ENCODE measurements at places on chromosomes 5 and 9.

- DNase-seq = no peak
Observed at GRCh38 chr5:17819783-17820182, 185.5 kb downstream of the TAF11L14 start.

- DNase-seq = no peak
Observed at GRCh38 chr5:57311921-57312735, 138.3 kb downstream of the GPBP1 start.

- DNase-seq = peak; percentile 26
Observed at GRCh38 chr9:99299211-99300102, 77.4 kb downstream of the SEC61B start.

DNA sequence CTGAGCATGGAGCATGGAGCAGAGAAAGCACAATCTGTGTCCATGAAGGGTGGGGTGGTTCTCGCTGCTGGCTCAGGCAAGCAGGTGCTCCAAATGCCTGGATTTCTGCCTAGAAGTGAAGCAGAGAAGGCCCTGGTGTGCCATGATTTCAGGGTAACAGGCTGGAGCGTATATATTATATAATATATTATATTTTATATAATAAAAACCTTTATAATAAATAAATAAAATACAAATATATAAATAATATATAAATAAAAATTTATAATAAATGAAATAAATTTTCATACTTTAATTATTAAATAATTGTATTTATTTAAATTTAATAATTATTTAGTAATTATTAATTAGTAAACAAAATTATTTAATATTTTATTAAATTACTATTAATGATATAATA lies 707.4 kb upstream of the COX7C start:
- no peak for DNase-seq

GRCh38 chr9:110935829-110936228 lies 102.4 kb downstream of the LPAR1 start:
- DNase-seq = no peak

DNA sequence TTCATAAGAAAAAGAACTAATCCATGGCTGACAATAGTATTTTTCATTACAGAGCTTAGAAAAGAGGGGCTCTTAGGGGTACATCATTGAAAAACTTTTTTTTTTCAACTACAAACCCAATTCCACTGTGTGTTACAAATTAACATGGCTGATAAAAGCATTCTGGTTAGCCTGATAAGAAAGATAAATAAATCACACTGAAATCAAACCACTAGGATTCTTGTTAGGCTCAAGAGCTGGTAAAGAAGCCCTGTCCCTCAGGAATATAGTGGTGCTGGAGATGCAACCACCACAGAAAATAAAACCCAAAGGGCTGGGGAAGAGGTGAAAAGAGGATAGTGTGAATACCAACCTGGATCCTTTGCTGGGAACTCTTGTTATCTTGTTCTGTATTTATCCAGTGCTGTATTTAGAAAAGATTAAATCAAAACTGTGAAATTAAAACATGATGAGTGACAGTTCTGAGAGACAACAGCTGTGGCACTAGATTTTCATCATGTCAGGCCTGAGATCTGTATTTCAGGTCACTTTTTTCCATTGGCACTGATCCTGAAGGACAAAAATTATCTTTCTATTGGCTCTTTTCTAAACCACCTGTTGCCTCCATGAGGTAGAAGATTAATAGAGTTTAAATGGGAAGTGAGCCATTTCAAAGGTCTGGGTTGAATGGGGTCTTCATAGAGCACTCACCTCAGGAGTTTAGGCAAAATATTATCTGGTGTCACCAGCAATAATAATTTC lies 118.6 kb downstream of the ARRDC3 start:
- DNase-seq = no peak

DNA sequence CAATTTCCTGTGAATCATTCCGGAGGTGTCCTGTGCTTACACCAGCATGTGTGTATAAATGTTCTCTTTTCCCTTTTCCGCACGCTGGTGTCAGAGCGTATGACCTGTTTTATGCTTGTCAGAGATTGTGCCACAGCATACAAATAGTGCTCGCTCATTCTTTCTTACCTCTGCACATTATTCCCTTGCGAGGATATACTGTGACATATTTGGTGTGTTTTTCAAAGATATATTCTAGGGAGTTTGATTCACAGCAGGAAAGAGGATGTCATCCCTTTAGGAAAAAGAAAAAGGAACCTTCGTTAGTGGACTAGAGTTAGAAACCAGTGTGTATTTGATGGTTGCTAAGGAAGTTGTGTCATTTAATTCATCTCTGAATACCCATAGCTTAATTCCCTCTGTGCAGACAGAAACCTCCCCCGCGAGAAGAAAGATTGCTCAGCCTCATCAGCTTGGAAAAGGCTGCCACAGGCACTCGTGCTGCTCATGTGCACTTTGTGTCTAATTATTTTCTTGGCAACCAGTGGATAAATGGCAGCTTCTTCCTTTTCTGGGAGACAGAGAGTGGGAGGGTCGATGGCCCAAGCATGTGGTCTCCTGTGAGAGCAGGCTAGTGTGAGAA lies 14.7 kb upstream of the CCIN start:
- no peak for DNase-seq

DNA sequence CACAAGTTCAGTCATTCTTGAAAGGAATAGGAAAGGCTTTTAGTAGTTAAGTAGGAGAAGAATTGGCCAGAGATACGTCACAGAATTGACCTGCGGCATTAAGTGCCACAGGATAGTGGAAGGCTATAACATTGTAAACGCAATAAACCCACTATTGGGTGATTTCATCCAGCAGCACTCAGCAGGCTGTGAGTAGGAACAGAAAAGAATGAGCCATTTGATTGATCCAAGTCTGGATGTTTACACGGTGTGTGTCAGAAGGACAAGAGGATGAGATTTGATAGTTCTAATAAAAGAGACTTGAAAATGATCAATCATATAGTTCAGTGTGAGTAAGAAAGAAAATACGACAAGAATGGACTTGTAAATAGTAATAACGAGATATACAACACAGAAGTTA lies 110.0 kb upstream of the MTAP start:
- no peak for DNase-seq

DNA sequence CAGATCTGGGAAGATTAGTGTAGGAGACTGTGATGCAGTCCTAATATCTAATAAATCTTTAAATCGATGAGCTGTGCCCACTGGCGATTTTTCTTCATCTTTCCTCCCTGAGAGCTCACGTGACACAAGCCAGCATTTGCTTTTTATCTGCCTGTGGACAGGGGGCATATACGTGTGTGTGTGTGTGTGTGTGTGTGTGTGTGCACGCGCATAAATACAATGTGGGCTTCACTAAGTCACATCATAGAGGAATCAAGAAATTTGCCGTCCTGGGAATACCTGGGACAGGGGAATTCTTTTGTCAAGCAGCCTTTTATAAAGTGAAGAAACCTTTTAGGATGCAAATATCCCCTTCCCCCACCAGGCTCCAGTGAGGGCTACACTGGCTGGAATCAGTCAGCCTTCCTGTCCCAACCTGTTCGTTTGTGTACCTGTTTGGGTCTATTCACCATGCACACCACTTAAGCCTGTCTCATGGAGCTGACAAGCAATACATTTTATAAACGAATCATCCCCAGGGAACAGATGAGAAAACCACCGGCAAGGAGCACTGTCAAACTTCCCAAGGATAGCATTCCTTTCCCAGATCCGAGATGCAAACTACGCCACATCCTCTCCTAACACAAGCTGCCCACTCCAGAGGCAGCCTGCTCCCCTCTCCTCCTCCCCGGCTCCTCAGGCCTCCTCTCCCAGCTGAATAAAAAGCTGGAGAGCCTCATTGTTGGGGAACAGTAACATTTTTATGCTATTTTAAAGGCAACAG lies 2.7 kb downstream of the EPB41L4B start:
- DNase-seq = no peak

DNA sequence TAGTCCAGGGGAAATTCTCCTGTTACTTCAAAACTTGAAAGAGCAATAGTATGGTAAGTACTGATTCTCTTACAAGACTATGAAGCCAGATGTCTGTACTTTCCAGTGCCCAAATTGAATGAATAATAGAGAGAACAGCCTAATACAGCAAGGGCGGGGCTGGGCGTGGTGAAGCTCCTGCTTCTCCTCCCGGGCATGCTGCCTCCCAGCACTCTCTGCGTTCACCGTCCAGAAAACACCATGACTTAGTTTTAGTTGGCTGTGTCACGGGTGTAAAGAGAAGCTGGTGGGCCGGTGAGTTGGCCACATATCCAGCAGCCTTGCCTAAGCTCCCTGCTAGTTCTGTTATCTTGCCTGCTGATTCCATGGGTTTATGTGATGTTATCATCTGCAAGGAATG lies 40.7 kb upstream of the ADAMTS2 start:
- DNase-seq = no peak

GRCh38 chr5:72305194-72306142 lies 14.6 kb downstream of the MRPS27 start:
- DNase-seq = no peak

- DNase-seq = no peak
Observed at GRCh38 chr5:17434982-17435381, 63.0 kb upstream of the TAF11L2 start.

DNA sequence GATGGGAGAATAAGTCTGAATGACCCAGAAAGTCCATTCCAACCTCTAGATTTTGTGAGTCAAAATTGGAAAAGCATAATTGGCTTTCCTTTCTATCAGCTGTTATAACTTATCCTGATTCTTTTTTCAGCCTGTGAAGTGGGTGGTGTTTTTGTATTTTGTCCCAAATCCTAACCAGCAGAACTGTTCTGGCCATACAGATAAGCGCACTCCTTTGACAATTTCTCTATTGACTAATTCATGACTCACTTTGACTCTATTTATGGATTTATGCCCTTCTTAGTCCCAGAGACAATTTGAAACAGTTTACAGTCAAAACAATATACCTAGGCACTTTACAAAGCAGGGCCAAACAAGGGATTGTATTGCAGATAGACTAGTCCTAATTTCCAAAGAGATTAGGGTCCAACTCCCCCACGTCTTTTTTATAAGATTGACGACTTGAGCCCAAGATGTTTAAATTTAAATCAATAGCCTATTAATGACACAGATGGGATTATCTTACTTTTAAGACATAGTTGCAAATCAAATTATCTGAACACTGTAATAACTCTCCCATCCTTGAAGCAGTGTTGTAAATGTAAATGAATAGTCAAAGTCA lies 301.7 kb upstream of the SEMA6A start:
- DNase-seq = no peak
